ENCODE measurements at places on chromosomes 6 and 20.

GRCh38 chr20:49187330-49187850 lies 744 bp downstream of the STAU1 start:
- DNase-seq, result no peak

- DNase-seq, result no peak
Observed at GRCh38 chr20:41476446-41476845, 109.8 kb upstream of the EMILIN3 start.

DNA sequence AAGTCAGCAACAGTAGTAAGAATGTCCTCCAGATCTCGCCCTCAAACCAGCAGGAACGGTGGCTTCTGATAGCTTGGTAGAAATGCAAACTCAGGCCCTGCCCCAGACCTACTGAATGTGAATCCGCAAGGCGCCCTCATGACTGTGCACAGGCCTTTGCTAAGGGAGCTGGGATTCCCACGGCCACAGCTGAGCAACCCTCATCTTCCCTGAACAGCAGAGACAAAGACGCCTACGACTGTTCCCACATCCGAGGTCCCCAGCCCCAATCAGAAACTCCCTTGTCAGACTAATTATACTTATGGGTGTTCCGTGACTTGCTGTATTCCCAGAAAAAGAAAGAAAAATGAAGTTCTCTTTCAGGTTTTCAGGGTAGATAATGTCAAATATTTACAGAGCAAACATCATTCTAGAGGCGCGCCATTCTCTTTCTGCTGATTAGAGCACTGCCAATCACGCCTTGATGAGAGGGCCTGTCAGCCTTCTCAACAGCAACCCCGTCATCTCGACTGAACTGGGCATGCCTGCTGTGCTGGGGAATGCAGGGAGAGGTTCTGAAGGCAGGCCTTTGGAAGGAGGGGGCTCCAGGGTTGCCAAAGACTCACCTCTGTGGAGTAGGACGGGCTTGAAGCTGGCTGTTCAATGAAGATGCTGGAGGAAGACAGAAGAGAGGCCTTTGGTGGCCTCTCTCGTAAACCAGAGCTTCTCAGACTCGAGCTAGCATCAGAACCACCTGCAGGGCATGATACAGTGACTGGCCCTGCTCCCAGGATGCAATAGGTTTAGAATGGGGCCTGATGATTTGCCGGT lies 79.9 kb downstream of the ZNF217 start:
- no peak for DNase-seq

GRCh38 chr20:56552911-56553629 lies 20.0 kb downstream of the FAM209B start:
- no peak for DNase-seq

DNA sequence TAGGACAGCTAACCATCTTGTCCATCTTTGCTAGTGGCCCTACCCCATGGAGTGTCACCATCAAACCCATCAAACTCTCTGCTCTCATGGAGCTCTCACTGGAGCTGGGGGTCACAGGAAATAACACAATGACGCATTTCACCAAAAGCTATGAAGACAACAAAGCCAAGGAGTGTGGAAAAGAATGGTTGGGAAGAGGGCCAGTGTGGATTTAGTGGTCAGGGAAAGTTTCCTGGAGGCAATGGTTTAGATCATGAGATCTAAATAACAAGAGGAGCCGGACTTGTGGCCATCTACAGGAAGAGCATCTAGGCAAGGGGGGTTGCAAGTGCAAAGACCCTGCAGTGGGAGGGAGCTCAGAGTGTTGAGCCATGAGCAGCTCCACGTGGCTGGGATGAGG lies 189.5 kb downstream of the BMP7 start:
- no peak for DNase-seq

DNA sequence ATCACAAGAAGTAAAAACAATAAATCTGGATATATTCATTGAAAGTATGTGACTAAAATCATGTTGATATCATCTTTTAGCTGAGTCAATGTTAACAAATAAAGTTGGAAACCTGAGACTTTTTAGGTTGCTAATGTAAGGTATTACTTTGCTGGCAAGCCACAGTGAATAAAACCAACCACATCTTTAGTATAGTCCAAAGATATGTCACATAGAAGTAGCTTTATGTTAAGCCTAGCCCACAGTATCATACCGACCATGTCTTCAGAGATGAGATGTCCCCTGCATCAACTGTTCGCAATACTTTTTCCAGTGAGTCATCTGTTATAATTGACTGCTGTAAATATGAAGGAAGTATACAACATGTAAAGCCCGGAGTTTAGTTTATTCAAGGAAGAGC lies 107.6 kb upstream of the MCHR2 start:
- no peak for DNase-seq

- DNase-seq, result no peak
Observed at GRCh38 chr6:127635091-127635490, 58.1 kb downstream of the C6orf58 start.

GRCh38 chr20:51275826-51276225 lies 252.9 kb upstream of the KCNG1 start:
- no peak for DNase-seq

GRCh38 chr6:96381246-96381645 lies 140.4 kb upstream of the UFL1 start:
- no peak for DNase-seq

GRCh38 chr6:31734821-31735406 lies 1.4 kb downstream of the CLIC1 start:
- peak; percentile 21 for DNase-seq

- no peak for DNase-seq
Observed at GRCh38 chr6:21201187-21201586, 392.4 kb upstream of the SOX4 start.

DNA sequence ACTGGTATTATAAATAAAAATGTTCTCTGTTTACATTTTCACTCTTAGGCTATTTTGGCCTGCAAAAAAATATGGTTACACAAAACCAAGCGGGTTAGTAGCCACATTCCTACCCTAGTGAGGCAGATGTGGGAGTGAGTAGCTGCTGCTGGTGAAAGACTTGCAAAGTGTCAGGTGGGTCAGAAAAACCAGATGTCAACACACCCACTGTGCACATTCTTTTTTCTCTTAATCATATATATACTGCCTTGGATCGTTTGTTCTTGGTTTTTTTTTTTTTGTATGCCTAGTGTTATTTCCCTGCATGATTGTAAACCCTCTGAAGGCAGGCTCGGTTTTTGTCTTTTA lies 68.0 kb upstream of the TFB1M start:
- DNase-seq, result no peak

GRCh38 chr20:31630187-31630790 lies 7.4 kb upstream of the COX4I2 start:
- no peak for DNase-seq

DNA sequence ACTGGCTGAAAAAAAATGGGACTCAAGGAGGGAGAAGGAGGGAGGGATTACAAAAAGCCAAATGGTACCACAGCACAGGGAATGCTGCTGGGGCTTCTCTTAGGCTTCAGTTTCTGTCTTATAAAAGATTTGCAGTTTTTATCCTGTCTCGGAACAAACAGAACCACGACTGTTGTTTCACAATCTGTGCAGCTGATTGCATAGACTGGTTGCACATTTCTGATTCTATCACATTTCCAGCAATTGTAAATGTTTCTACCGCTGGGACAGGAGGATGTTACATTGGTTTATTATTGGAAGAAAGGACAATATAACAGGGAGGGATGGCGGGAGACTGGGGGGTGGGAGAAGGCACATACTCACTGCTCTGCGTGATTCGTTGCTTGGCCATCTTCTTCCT lies 73.5 kb upstream of the ARID1B start:
- no peak for DNase-seq

DNA sequence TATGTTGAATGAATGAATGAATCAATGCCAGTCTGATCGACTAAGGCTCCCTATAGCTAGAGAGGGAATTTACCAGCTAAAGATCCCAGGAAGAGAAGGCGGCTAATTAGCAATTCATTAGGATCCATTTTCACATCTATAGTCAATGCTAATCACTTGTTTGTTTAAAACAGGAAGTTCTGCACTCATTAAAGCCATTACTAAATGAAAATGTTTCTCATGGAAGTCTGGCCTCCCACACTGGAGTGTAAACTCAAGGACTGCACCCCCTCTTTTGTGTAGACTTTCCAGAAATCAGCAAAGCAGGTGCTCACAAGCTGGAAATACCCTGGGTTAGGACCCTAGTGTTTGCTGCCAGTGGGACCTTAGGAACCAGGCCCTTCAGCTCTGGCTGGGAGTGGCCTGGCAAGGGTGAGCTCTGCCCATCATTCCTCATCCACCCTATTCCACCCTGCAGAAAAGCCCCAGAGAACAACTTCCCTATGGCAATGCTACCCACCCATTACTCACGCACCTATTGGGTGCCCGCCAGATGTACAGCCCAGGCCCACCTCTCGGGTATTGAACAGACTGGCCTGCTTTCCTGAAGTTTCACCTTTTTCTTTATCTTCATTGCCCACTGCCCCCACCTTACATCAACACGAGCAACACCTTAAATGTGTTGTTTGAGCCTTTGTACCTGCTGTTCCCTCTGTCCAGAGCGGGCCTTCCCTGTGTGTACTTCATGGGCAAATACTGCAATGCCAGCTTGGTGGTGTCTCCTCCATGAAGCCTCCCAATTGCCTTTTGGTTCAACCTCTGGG lies 60.8 kb downstream of the TTI1 start:
- DNase-seq, result no peak

DNA sequence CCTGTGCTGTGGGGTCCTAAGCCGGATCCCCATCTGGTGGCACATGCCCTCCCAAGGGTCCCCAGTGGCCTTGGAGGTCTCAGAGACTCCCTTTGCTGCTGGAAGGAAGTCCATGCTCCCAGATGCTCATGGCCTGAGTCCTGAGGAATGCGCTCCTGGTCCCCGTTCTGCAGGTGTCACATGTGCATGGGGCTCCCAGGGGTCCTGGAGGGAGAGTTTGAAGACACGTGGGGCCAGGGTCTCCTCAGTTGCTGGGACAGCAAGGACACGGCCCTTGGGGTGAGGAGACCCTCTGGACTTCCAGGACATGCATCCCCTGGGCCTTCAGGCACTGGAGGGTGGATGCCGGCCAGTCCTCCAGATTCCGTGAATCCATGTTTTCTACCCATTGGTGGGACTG lies 11.7 kb downstream of the ZBP1 start:
- no peak for DNase-seq

- no peak for DNase-seq
Observed at GRCh38 chr6:123016431-123017103, 20.5 kb downstream of the CLVS2 start.

DNA sequence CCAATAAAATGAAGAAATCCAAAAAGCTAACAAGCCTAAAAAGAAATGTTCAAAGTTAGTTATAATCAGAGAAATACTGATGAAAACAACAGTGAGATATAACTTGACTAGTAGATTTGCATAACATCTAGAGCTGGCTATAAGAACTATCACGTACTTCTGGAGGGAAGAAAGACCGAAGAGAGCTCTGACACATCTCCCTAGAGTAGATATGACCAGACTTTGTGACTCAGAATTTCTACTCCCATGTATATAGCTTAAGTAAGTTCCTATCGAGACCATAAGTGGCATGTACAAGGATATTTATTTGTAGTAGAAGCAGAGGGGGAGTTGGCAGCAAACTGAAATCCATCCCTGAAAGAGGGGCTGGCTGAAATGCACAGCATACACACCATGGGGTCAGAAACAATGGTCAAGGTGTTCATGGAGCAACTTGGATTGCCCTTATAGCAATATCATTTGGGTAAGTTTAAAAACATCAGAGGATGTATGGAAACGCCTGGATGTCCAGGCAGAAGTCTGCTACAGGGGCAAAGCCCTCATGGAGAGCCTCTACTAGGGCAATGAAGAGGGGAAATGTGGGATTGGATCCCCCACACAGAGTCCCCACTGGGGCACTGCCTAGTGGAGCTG lies 25.6 kb upstream of the IL17A start:
- no peak for DNase-seq

DNA sequence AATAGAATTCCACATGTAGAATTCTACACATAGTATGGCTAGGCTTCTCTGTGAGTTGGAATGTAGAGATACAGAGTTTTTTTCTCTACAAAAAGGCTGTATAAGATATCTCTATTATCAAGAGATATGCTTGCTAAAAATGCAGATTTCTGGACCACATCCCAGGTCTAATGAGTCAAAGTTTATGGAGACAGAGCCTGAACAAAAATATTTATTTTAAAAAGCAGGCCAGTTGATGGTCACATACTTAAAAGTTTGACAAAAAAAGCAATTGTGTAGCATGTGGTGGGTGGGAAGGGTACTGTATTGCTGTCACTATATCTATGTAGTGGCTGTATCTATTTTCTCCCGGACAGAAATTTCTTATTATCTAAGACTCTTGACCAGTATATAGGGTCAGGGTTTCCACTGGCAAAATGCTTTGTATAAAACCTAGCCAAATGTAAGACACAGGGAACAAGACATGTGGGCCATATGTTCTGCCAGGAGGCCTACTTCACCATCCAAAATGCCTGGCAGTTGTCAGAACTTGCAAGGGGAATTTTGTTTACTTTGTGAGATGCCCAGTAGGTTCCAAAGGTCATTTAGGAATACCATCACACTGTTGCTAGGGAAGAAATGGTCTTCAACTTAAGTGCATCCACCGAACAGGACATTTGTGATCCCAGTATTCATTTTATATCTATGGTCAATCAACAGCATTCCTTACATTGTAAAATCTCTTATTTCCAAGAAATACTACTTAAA lies 60.6 kb downstream of the SHPRH start:
- DNase-seq, result no peak

DNA sequence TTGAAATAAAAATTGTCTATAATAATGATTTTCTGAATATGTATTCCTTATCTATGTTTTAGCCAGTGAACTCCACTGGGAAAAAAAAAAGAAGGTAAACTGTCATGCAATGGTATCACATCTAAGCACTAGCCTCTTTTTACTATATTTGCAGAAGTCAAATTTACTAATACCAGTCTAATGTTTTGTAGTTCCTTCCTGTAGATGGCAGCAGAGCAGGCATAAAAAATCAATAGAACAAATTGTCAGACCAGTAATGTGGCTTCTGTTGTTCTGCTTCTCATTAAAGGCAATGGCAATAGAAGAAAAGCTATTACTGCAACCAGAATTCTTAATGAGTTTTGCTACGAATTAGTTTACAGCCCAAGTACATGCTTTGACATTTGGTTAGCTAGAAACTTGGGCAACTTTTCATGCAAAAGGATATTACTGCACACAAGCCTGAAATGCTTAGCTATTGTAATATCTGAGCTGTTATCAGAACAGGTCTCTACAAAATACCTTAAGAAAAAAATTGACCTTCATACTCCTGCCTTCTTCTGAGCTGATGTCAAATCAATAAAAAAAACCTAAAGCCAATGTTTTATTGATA lies 476.9 kb downstream of the KHDRBS2 start:
- no peak for DNase-seq

DNA sequence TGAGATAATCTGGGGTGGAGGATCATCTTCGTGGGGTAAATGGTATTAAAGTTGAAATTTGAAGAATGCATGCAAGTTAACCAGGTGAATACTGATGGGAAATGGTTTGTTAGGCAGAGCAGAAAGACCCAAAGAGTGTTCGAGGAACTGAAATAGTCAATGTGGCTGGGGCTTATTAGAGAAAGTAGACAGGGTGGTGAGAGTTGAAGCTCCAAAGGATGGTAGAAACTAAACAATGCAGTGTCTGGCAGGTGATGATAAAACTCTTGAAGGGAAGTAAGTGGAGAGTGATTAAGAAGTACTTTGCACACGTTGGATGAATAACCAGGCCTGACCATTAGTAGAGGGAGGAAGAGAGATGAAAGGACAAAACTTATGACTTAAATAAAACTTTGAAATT lies 39.8 kb upstream of the CENPW start:
- no peak for DNase-seq

- DNase-seq, result no peak
Observed at GRCh38 chr6:25715794-25716193, 38.7 kb upstream of the SLC17A4 start.

Measured in activated CD4-positive, CD25-positive, alpha-beta regulatory T cell (primary cell).